Mesothelial cell of epicardium (in vitro differentiated cells): ENCODE measurements at places on chromosomes 2 and 18.

DNA sequence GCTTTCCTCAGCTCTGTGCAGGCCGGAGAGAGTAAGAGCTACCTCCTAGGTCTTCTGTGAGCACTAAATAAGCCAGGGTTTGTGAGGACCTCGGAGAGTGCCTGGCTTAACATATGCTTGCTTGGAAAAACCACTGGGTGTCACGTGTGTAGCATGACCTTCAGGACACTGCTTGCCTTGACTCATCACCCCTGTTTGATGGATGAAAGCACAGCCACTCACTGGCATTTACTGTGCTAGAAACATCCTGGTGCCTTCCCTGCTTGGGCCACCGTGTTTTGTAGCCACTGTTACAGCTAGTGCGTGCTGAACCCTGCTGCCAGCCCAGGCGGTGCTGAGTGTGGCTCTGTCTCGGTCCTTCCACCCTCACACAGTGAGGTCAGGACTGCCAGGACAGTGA, 34.8 kb upstream of the ITM2C start:
- DNase-seq: no peak

DNA sequence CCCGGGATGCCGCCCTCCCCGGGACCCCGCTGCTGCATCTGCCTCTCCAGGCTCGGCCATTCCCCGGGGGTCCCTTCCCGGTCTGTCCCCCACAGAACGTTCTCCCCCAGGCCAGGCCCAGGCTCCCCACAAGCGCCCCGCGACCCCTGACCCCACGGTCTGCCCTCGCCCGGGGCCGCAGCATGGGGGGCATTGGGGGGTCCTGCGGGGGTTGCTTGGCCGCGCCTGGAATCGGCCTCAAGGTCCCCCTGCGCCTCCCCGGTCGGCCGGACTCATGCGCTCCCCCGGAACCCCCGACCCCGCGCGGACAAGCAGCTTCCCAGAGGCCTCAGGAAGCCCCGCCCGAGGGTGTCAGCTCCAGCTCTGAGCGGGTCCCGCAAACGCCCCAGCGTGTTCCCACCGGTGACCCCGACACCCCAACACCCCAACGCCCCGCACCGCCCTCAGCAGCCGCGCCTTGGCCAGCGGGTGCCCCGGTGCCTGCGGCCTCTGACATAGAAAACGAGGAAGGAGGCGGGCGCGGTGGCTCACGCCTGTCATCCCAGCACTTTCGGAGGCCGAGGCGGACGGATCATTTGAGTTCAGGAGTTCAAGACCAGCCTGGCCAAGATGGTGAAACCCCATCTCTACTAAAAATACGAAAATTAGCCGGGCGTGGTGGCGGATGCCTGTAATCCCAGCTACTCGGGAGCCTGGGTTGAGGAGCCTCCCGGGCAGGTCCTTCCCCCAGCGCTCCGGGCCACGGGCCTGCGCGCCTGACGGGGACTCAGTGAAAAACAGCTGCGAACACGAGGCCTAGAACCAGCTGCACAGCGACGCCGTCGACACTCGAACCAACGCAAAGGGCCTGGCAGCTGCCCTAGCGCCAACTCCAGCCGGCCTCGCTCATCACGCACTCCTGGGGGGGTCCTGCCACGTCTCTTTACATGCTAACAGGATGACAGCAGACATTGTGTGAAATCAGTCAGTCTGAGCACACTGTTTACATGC, 61.8 kb upstream of the CTDP1 start:
- no peak for DNase-seq

GRCh38 chr2:651951-652373, 25.2 kb downstream of the TMEM18 start:
- DNase-seq: no peak

GRCh38 chr18:49959176-49959575, 145.8 kb upstream of the ACAA2 start:
- no peak for DNase-seq

- DNase-seq: no peak
These were observed 9.4 kb downstream of the KHK start for GRCh38 chr2:27095745-27096651.

DNA sequence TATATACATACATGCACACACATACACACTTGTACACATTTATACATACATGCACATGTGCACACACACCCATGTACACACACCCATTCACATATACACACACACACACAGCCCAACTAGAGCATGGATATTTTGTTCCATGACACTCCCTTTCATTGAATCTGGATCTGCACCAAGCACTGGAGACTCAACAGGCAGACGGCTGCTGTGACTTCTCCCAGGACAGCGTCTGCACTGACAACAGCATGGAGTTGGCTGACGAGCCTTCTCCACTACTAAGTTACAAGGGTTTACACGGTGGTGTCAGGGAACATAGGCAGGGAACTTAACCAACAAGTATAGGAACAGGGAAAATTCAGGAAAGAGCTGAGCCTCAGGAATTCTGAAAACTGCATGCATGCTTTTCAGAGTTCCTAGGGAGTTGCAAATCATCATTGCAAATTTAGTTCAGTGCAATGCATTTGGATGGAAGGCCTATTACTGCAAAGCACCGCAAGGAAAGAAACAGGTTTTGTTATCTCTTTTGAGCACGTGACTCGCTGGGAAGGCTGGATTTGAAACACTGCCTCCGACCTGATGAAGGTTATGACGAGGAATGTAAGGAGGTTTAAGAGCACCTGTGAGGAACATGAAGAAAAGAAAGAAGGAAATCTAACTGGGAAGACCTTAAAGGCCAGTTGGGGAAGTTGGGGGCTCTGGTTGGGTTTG, 35.9 kb downstream of the TMEM18 start:
- DNase-seq: no peak

DNA sequence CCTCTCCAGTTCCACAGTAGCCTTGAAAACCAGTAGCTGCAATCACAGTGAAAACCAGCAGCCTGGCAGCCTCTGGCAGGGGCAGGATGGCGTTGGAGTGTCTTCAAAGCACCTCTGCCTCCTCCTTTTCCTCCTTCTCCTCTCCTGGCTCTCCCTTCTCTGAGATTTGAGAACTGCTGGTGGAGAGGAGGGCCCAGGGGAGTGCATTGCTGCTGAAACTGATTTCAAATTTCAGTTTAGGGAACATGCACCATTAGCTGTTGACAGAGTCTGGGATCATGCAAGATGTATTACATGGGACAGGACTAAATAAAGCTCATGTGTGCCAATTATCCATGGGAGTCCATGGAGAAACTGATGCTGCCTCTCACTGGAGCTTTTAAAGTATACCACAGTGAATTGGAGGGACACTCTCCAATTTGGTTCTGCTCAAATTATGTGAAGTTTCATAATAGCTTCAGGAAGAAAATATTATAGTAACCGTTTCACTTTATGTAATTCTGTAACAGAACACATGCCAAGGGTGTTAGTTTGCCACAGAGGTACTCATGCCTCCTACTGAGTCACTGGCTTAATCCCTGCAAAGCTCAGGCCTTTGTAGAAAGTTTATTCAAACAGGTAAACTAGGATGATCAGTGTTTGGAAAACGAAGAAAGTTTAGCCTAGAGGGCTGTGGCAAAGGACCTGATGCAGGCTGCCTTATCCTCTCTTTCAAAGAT, 146.1 kb downstream of the PRPF40A start:
- no peak for DNase-seq

GRCh38 chr2:20976527-20976926, 67.3 kb downstream of the APOB start:
- DNase-seq: no peak

GRCh38 chr18:61833978-61834377, 58.8 kb downstream of the RNF152 start:
- no peak for DNase-seq

- DNase-seq: no peak
These were observed 16.5 kb downstream of the DYNC1I2 start for GRCh38 chr2:171703574-171704347.

GRCh38 chr2:20649976-20650375, 922 bp downstream of the HS1BP3 start:
- DNase-seq: no peak

- DNase-seq: no peak
These were observed 11.4 kb upstream of the STEAP3 start for GRCh38 chr2:119212139-119212800.

GRCh38 chr2:29810956-29811355, 110.4 kb downstream of the ALK start:
- no peak for DNase-seq

DNA sequence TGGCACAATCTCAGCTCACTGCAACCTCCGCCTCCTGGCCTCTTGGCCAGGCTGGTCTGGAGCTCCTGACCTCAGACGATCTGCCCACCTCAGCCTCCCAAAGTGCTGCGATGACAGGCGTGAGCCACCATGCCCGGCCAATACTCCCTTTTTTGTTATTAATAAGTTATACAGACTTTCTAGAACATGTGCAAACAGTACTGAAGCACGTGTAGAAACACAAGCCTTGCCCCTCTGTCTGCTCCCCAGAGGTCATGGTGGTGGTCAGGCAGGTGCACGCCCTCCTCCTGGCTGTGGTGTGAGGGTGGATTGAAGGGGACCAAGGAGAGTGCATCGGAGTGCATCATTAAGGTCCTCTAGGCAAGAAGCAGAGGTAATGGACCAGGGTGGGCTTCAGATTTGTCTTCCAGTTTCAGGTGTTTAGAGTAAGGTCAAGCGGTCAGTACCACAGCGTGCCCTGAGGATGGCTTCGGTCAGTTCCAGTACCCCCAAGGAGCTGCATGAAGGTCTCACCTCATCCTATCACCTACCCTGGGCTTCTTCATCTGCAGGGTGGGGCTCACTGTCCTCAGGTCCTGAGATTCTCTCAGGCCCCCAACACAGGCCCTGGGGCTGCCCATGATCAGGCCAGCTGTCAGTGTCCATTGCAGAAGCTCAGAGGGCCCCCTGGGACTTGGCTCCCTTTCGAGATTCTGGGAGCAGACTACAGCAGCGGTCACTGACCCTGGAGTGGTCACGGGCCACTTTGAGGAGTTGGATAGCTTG, 124.3 kb downstream of the GLI2 start:
- DNase-seq: no peak

DNA sequence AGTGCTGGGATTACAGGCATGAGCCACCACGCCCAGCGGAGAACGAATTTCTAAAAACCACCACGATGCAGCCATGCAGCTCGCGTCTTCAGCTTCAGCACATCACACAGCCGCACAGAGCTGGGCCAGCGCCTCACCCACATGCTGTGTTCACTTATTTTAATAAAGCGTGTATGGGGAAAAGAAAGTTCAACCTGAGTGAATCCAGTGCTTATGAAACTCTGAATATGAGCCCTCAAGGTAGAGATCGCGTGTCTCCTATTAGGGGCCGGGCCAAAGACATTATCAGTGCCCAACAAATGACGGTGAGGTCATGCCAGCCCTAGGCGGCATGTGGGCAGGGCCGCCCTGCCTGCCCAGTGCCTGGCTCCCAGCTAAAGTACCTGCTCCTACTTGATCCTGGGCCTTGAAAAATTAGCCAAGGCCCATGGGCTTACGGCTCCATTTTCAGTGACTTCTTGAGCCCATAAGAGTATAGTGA, 44.3 kb downstream of the SPRED2 start:
- DNase-seq: no peak

- no peak for DNase-seq
These were observed 122.7 kb downstream of the GULP1 start for GRCh38 chr2:188414411-188414810.

GRCh38 chr2:157460384-157460837, 16.5 kb upstream of the CYTIP start:
- DNase-seq: no peak

DNA sequence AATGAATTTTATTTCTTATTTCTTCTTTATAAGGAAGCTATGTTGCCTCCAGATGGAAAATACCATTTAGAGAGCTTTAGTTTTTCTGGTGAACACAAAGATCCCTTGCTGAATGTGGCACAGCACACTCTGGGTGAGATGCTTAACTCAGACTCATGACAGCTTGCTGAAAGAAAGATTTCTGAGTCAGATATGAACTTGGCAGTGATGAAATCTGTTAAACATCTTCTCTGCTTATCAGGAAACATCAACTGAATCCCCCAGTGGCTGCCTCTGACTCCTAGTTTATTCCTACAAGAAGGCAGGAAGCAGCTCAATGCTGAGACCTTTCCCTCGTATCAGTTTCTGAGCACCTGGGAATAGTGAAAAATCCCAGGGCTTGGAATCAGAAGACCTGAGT, 162.8 kb downstream of the OSR1 start:
- no peak for DNase-seq
